ENCODE measurements at places on chromosomes 2 and 18.

DNA sequence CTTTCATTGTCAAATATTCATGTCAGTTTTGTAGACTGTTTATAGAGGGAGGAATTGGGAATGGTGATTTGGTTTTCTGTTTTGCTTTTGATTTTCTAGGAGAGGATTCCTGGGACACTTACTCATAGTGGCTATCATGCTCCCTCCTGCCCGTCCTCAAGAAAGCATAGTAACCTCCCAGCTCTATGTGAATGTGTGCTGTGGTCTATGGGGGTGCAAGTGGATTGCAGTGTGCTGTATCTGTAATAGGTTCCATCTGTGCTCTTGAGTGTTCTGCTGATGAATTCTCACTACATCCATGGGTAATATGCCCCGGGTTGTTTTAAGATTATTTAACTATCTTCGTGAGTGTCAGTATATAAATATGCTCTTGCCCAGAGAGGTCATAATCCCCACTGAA is 811.3 kb downstream of the CNTNAP5 start:
- DNase-seq = no peak

GRCh38 chr2:60484133-60484645 is 69.3 kb downstream of the BCL11A start:
- DNase-seq = no peak

GRCh38 chr2:162149466-162149865 is 2.6 kb downstream of the GCG start:
- no peak for DNase-seq

DNA sequence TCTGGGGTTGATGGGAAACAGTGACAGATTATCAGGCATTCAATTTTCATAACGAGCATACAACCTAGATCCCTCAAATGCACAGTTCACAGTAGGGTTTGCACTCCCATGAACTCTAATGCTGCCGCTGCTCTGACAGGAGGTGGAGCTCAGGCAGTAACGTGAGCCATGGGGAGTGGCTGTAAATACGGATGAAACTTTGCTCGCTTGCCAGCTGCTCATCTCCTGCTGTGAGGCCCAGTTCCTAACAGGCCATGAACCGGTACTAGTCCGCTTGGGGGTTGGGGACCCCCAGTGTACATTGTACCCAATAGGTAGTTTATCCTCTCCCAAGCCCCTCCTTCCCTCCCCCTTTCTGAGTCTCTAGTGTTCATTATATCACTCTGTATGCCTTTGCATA is 94.6 kb downstream of the PTH2R start:
- DNase-seq = no peak

DNA sequence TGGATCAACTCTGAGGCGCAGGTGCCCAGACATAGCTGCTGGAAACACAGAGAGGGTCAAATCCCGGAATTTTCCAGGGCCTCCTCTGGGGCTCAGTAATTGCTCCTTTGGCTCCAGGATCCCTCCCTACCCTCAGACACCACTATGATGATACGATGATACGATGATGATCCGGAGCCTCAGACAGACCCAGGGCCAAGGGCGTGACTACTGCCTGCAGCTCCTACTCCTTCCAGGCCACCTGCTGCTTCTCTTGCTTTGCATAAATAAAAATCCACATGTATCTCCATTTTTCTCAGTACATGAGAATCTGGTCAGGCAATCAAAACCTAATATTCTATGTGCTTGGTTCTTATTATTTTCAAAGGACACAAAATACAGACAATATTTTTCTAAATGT is 33.7 kb downstream of the MRPL35 start:
- no peak for DNase-seq

- no peak for DNase-seq
These were observed 23.3 kb downstream of the CHST10 start for GRCh38 chr2:100394111-100394641.

DNA sequence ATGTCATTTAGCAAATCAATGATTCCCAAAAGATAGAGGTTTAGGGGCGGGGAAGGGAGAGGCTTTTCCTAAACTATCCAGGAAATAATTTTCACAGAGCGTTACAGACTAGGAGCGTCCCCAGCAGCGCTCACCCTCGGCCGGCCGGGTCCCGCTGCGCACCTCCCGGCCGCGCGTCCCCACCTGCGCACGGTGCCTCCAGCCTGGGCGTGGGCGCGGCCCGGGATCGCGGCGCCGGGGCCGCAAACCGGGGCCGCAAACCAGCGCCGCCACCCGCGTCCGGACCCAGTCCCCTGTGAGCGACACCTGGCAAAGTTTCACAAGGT is 684 bp upstream of the ZCCHC2 start:
- DNase-seq = no peak

DNA sequence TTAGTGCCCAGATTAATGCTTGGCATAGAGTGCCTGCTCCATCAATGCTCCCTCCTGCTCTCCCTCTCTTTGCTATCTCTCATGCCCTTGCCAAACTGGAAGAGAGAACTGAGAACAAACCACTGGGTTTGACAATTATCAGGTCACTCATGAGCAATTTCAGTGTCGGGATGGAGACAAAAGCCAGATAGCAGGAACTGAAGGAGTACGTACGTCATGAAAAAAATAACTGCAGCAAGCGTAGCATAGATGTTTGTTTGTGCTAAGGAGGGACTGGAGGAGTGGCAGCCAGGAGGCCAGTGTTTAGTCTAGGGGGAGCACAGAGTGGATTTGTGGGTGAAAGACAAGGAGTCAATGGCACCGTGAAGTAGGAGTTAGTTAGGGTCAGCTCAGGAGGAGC is 113.3 kb downstream of the POLE4 start:
- DNase-seq = no peak

DNA sequence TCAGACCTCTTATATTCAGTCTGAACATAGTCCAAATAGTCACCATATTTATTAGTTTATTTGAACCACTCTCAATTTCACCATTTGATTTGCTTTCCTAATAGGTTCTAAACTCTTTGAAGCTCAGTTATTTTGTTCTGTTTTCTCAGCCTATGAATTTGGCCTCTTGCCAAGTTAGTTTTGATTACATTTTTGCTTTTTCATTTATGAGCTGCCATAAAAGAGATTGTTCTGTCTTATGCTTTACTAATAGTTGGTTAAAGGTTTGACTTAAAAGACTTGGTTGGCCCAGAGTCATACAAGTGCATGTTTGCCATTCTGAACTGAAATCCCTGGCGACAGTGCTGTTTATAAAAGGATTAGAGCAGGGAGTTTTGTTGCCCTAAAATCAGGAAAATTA is 85.9 kb upstream of the RANBP2 start:
- DNase-seq = no peak

- no peak for DNase-seq
These were observed 119.4 kb upstream of the PIEZO2 start for GRCh38 chr18:11268741-11269233.
